ENCODE measurements at places on chromosomes 12 and 14. TPM values are rescaled to one million over a fixed set of nuclear protein-coding genes. Genes with fewer than 3 reads are reported as not detected.

GRCh38 chr14:89331398-89331797, 85.6 kb downstream of the FOXN3 start:
- no peak for DNase-seq
- no peaks in the 10 kb centered on the region for H3K36me3 ChIP-seq
- H3K27me3 ChIP-seq, result no peaks in the 10 kb centered on the region
- H3K4me3 ChIP-seq, result no peak overlapping the region
- no peak overlapping the region for H3K27ac ChIP-seq

- peaks cover 5% of the 10 kb centered on the region for H3K4me1 ChIP-seq
- H3K27ac ChIP-seq, result no peak overlapping the region
- no peaks in the 10 kb centered on the region for H3K27me3 ChIP-seq
- no peak for DNase-seq
- no peaks in the 10 kb centered on the region for H3K36me3 ChIP-seq
These were observed 245.4 kb downstream of the BMP4 start for GRCh38 chr14:53711205-53711604.

DNA sequence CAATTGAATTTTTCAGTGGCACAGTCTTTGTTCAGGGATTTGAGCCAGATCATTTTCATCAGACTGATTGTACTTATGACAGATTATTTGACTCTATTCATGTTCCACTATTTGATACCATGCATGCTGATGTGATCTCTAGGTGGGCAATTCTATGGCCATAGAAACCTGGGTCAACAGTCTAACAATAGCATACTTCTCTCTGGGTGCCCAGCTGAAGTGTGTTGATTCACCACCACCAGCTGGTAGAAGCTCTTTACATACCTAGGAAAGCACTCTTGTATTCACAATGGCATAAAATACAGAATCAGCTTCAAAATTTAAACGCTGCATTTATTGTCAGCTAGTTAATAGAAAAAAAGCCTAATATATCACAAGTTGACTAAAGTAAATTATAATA, 90.2 kb upstream of the TMTC2 start:
- no peak overlapping the region for H3K27ac ChIP-seq
- no peak overlapping the region for H3K4me3 ChIP-seq
- H3K36me3 ChIP-seq, result no peaks in the 10 kb centered on the region
- no peaks in the 10 kb centered on the region for H3K27me3 ChIP-seq
- DNase-seq, result no peak

DNA sequence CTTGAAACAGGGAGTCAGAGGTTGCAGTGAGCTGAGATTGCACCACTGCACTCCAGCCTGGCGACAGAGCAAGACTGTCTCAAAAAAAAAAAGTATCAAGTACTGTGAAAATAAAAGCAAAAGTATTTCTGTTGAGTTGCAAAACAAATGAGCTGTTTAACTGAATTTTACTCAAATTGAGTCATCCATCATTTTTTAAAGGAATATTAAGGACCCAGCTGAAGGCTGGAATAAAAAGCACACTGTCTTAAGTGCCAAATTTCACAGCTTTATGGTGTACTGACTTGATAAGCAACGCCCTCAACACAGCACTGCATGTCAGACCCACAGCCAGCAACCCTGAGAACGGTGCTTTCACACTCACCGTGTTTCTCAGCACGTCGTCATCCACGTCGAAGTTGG, 57.9 kb downstream of the AMN start:
- no peak for DNase-seq
- H3K4me1 ChIP-seq, result no peaks in the 10 kb centered on the region
- H3K27me3 ChIP-seq, result no peaks in the 10 kb centered on the region
- peaks cover 86% of the 10 kb centered on the region for H3K36me3 ChIP-seq
- no peak overlapping the region for H3K4me3 ChIP-seq
- no peak overlapping the region for H3K27ac ChIP-seq

DNA sequence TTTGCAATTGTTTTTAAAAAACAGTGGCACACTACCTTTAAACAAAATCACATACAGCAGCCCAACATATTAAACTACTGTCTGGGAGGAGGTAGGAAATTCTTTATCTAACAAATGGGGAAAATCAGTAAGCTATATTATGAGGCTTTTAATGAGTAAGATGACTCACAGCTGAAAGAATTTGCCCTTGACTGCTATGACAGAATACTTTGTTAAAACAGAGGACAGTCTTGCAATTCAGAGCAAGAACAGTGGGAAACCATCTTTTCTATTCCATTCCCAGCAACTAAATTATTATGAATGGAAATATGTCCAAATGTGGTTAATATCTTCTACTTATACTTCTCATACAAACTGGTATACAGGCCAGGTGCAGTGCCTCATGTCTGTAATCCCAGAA, 49.2 kb upstream of the SGPP1 start:
- no peaks in the 10 kb centered on the region for H3K27me3 ChIP-seq
- H3K36me3 ChIP-seq, result no peaks in the 10 kb centered on the region
- peaks cover 10% of the 10 kb centered on the region for H3K4me1 ChIP-seq

BATF gene
- total RNA-seq, result not detected

CATSPERB gene
- total RNA-seq, result not detected

ARHGAP5 gene
- total RNA-seq, result 46.4 TPM

CLECL1 gene
- total RNA-seq, result not detected

FAM90A1 gene
- not detected for total RNA-seq

Measured in SJSA1 (cell line).